ENCODE measurements at places on chromosomes 4 and X.
A peak's percentile ranks its signal among the peaks of the same experiment; 100 is the strongest.

- DNase-seq: no peak
Observed at GRCh38 chr4:61204353-61205060, 4.4 kb downstream of the ADGRL3 start.

DNA sequence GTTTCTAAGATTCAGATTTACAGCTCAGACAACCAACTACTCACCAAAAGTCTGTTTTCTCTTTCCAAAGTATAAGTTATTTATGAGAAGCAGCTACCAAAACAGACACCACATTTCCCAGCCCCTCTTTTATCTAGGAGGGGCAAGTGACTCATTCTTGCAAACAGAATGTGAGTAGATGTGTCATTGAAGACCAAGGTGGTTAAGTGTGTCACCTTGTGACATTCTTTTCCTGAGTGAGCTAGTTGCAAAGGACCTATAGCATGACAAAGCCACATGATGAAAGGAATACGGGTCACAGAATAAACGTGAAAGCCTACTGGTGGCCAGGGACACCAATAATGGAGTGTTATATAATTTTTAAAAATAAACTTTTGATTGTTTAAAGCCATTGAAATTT is 50.0 kb downstream of the SLC7A11 start:
- DNase-seq: no peak

DNA sequence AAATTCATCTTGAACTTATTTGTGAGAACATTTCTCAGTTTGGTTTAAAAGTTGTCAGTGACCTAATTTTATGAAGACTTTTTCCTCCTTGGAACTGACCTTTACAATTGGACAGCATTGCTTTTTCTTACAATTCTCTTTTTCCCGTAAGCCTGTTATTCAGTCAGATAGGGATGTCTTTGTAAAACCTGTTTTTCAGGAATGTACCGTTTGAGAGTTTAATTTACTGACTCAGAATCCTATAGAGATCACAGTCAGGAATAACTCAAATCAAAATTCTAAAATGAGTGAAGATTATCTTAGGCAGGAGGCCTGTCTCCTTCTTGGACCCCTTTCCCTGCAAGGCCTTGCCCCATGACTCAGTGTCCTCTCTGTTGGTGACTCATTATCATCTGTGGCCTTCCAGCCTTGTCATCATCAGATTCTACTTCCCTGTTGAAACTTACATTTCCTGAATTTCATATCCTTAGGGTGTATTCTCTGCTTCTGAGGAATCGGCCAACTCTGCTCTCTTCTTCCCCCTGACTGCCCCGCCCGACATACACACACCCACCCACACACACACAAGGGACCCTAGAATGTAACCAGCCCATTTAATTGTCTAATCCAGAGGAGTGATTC is 99.8 kb downstream of the ARHGAP10 start:
- peak; percentile 95 for DNase-seq

DNA sequence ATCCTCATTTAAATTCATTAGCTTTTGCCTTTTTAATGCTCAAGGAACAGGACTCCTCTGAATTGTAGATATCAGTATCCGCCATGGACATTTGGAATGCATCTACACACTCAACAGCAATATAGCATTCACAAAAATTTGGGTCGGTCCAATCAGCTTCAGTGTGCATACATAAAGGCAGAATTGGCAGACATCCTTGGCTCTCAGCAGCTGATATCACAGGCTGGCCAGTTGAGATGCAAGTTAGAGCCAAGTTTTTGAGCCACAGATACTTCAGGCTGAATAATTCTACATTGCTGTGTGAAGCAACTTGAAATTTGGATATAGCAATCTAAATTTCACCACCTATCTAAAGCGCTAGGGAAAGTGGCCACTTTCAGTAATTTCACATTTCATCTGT is 821.1 kb downstream of the PCDH19 start:
- DNase-seq: no peak

- DNase-seq: no peak
Observed at GRCh38 chr4:186149872-186150271, 41.5 kb upstream of the CYP4V2 start.

DNA sequence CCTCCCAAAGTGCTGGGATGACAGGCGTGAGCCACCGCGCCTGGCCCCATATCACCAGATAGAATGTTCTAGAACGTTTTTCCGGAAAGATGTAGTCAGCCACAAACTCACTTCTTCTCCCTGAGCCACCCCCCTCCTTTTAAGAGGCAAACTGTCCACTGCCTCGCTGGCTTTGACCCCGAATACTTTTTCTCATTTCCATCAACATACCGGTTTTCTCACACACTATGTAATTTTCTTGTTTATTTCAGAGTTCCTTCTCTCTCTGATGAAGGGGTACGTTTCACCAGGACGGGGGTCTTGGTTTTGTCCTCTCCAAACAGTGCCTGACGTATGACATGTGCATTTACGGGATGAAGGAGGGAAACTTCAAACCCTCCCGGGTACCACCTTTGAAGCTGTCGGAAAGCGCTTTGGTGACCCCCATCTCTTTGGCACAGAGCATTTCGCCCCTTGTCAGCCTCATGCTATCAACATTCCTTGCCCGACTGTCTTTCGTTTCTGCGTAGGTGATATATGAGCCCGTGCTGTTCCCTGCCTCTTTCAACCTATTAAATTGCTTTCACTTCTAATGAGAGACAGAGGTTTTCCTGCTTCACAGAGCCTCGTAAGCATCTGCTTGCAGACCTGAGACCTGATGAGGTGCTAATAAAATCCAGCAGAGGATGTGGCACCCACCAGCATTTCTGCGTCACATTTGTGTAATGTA is 73.8 kb downstream of the CRLF2 start:
- no peak for DNase-seq

All from inflammatory macrophage (primary cell).